A172 (cell line): ENCODE measurements at places on chromosomes 13 and 19.

DNA sequence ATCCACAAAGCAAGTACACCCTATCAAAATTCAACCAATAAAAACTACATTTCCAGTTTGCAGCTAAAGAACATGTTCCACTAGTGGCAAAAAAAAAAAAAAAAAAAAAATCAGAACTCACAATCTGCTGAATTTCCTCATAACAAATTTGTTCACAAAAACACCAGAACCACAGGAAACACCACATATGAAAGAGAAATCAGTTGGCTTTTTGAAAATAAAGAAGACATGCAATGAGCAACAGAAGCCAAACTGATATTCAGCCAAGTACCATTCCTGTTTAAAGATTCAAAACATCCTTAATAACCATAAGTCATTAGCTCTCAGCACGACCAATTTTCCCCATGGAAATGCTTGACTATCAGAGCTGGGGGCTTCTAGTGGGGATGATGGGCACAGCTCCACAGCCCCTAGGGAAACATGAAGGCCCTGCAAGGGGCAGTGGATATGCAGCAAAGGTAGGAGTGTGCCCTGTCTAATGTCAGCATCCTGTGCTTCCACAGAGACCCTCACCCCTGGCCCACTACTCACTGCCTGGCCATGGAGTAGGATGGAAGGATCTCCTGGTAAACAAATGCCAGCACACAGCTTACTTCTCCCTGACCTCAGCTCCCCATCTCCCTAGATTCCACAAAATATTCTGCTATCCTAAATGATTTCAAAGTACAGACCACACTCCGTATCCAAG lies 74.0 kb upstream of the DOCK9 start:
- no peak for DNase-seq

GRCh38 chr19:50602935-50603334 lies 34.7 kb upstream of the LRRC4B start:
- no peak for DNase-seq

DNA sequence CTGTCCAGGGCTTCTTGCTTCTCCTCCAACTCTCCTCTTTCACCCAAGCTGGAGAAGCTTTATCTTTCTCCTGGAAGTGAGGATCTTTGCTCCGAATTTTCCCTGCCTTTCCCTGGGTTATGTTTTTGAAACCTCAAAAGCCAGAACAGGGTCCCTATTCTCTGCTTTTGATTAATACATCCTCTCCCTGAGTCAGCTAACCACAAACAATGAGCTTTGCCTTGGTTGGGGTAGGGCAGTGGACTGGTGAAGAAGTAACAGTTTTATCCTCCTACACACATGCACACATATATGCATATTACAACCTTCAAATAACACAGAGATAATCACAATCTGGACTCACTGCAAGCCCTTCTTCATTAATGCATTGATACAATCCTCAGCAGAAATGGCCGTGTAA lies 44.6 kb downstream of the DLEU7 start:
- peak; percentile 22 for DNase-seq

DNA sequence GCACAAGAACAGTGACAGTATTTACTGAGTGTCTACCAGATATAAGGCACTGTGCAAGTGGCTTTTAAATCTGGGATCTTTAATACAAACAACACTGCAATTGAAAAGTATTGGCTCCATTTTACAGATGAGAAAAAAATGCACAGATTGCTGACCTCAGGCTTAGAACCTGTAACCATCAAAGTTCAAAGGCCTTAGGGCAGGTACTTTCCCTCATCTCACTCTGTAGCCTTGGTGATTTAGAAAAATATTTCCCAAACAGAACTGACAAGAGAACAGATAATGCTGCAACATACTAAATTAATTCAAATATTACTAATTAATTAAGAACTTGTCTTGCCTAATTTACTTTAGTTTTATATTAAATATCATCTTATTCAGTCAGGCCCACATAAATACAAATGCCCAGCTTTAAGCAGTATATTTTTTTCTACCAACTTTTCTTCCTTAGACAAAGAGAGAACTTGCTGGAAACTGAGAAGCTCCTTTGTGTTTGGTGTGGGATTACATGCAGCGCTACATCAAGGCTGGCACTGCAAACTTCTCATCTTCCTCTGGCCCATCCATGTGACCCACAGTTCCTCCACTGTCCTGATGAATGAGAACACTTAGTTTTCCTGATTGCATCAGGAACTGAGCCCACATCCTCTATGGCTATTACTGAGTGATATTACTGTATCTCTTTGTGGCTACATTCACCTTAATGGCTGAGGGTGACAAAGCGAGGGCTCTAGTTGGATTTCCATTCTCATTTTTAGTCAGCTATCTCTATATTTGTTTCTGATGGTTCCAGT lies 302.1 kb downstream of the ENOX1 start:
- no peak for DNase-seq

GRCh38 chr19:4656102-4656501 lies 14.0 kb downstream of the MYDGF start:
- no peak for DNase-seq

DNA sequence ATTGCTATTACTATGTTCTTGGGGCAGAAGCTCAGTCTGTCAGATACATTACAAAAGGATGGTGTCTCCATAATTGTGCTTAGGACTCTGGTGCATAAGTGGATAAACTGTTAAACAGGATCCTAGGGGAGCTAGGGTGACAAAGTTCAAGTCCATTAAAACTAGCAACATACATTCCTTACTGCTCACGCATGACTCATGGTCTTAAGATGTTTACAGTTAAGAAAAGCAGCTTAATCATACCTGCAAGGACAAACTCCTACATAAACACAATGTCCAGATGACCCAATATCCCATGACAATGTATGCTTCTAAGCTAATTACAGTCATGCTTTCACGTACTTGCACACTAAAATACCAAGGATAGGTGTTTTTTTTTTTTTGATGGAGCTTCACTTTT lies 3.5 kb upstream of the ZNF701 start:
- DNase-seq: peak; percentile 62

DNA sequence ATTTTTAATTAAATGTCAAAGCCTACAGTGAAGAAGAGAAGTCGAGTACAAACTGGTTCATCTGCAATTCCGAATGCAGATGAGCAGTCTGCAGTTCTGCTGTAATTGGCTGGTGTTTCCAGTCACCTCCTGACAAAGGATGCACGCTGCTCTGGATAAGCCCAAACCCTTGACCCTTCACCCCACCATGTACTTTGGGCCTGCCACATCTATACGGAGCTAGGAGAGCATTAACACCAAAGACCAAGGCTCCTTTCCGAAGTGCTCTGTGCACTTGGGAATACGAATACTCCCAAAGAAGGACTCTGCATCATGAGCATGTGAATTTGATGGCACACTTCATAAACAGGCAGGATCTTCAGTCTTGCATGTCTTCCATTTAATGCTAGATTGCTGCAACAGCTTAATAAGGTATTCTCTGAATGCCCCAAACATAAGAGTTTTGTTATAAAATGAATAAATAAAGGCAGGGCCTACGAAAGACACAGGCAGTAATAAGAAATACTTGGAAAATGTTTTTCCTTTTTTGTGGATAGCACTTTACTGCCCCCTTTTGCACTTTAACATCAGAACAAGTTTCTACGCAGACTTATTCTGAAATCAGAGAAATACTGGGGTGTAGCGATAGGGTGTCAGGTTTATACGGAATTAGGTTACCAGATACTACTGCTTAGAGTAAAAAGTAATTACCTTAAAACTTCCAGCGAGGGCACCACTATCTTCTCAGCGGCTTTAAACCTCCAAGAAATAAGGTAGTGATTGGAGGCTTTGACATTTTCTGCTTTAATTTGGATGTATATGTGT lies 15.0 kb downstream of the EFNB2 start:
- DNase-seq: no peak

DNA sequence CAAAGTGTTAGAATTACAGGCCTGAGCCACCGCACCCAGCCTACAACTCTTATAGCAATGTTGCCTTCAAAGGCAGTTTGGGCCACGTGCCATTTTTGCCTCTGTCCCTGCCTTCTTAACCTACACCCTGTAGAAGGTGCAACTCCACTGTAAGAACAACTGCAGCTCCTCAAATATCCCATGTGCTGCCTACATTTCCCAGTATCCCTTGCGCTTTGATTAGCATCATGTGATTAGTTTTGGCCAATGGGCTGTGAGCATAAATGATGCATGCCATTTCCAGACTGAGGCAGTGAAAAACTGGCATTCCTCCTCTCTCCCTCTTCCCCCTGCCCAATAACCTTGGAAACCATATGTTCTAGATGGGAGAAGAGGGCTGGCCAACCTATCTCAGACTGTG lies 75.2 kb upstream of the MRI1 start:
- DNase-seq: peak; percentile 24
